ENCODE measurements at places on chromosomes 13 and 19.
A peak's percentile ranks its signal among the peaks of the same experiment; 100 is the strongest.

GRCh38 chr13:65875031-65875430, 1355.1 kb downstream of the PCDH9 start:
- DNase-seq, result no peak

GRCh38 chr13:50015258-50015657, at the start of gene KCNRG:
TSS of gene KCNRG (plus strand) at chr13:50015444. CDS start at chr13:50015494, 50 bp downstream.
- DNase-seq, result no peak

- no peak for DNase-seq
Observed at GRCh38 chr13:20231839-20232555, at the start of gene GJB6. TSS of gene GJB6 (minus strand) at chr13:20232319. CDS start at chr13:20223480, 8,839 bp downstream.

DNA sequence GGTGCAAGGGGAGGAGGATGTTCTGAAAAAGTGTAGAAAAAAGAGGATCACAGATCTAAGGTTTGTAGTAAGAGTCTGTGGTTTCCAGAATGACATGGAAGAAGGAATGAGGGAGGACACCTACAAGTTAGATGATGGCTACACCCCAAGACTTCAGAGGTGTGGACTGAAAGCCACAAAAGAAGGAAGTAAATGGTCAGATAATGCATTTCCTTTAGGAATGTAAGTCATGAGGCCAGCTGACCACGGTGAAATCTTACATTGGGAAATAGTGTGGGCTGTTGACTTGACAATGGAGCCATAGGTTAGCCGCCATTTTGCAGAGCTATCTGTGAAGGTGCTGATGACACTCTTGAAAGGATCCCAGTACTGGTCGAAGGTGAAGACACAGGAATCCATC, 25.3 kb upstream of the FBXO27 start:
- DNase-seq, result no peak

DNA sequence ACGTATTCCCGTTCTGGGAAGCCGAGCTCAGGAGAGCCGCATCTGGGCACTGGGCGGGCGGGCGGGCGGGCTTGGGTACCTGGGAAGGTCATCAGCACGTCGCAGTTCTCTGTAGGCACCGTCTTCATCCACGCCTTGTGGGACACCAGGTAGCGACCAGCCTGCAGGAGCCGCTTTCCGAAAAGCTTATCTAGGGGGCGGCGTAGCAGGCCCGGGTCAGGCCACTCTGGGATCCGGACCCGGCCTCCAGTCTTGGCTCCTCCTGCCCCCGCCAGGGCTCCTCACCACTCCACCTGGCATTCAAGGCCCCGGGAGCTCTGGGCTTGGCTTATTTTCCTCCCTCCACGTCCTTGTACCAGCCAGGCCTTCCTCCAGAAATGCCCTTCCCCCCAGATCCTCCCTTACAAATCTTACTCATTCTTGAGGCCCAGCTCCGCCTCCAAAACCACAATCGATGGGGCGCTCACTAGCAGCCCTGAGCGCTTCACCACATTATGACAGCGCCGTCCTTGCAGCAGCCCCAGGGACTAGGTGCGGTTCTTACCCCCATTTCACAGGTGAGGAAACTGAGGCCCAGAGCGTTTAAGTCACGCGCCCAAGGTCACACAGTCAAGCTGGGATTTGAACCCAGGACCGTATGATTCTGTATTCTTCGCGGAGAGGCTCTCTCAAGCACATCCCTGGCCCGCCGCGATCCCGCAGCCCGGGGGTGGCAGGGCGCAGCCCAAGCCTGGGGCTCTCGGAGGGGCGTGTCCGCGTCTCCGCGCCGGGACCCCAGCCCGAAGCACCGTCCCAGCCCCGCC, 843 bp downstream of the ANO8 start:
- DNase-seq, result peak; percentile 64

- no peak for DNase-seq
Observed at GRCh38 chr13:114149774-114150740, 17.6 kb upstream of the RASA3 start.

GRCh38 chr13:78139765-78140164, 221.1 kb upstream of the EDNRB start:
- DNase-seq, result no peak

DNA sequence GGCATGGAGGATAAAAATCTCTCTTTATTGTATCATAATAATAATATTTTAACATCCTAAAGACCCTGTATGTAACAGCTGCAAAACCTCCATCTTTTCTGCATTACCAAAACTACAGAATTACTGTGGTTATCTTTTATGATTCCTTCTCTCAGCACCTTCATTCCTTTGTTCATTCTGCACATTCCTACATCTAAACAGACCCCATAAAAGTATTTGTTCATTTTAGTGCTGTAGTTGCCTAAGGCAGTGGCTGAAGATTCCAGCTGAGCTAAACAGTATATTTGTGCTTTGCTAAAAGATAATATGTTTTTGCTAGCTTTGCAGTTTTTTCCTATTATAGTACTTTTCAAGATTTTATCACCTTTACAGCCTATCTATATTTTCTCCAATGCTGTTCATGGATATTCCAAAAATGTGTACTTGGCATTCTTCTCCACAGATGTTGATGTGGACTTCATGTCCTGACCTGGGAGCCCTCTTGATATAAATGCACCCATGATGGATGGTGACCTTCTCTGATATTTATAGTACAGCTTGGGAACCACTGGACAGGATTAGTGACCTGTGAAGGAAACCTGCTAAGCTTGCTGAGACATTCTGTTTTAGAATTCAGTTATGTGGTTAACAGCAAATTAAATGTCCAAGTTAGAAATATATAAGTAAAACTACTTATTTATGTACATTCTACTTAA, 2832.9 kb upstream of the PCDH20 start:
- DNase-seq, result no peak

GRCh38 chr13:30715837-30716236, 19.5 kb upstream of the ALOX5AP start:
- DNase-seq, result no peak

- DNase-seq, result no peak
Observed at GRCh38 chr19:38452430-38453366, 19.2 kb downstream of the RYR1 start.

GRCh38 chr19:14480700-14481079, 5.5 kb upstream of the PTGER1 start:
- no peak for DNase-seq

DNA sequence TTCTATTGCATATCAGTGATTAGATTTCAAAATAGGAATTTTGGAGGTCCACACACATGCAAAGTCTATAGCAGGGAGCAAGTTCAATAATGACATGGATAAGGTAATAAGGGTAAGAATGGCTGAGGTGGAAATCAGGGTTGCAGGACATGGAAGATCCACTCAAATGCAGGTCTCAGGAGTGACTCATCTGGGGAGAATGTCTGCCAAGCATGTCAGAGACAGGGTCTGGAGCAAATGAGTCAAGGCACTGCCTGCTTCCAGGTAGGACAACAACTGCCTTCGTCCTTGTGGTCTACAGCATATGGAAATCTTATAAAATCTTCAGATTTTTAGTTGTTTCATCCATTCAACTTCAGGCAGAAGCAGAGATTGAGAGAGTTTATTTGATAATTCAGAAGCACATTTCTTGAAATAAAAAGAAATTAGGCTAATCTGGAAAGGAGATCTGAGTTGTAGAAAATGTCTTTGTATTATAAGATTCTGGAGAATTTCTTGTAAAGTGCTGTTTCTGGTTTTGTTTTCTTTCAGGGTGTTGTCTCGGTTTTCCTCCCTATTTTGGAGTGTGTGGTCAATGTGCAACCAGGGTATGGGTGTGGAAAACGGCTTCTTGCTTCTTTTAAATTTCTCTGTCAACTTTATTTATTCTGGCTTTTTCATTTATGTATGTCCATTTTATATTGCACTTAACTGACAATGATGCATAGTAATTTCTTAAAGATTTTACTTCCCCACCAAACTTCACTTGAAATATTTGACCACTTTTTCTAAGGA, 748.8 kb downstream of the LIG4 start:
- DNase-seq, result peak; percentile 64

- no peak for DNase-seq
Observed at GRCh38 chr19:47523473-47523872, 8.6 kb upstream of the NAPA start.

GRCh38 chr13:23468811-23469210, 35.3 kb upstream of the SACS start:
- no peak for DNase-seq

DNA sequence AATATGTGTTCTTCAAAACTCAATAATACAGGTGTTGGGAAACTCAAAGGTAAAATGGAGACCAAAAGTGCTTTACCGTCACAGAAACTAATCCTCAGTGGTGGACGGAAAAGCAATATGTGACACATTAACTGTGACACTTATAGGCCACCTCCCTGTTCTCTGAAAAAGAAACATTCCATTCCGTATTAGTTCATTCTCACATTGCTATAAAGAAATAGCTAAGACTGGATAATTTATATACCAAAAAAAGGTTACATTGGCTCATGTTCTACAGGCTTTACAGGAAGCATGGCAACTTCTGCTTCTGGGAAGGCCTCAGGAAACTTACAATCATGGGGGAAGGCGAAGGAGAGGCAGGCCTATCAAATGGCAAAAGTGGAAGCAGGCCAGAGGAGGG, 435.3 kb upstream of the HTR2A start:
- DNase-seq, result no peak

DNA sequence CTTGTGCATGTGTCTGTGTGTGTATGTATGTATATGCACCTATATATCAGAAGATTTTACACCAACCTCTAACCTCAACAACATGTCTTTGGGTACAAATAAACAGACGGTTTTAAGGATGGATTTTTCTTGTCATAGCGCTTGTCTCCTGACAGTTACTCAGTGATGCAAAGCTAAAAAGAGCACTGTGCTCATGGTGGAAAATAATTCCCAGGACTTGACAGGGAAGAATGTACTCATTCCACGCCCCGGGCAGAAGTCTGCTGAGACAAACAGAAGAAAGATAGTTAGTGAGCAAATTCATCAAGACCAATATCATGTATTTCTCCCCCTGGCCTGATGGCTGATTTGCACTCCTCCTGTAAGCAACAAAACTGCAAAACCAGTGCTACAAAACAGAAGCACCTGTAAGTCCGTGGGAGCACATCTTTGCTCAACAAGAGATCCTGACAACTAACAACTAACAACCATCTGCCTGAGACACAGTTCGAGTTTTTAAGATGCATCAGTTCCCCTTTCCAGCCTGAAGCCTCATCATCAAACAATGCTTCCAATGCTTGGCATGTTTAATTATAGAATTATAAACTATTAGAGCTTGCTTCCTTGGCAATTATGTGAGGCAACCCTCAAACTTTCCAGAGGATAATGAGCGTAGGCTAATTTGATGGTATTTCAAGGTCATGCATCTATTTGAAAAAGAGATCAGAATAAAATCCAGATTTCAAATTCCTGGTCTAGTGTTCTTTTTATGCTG, 812.7 kb upstream of the MIR17HG start:
- DNase-seq, result no peak

GRCh38 chr13:50923272-50923671, 13.7 kb downstream of the RNASEH2B start:
- no peak for DNase-seq

DNA sequence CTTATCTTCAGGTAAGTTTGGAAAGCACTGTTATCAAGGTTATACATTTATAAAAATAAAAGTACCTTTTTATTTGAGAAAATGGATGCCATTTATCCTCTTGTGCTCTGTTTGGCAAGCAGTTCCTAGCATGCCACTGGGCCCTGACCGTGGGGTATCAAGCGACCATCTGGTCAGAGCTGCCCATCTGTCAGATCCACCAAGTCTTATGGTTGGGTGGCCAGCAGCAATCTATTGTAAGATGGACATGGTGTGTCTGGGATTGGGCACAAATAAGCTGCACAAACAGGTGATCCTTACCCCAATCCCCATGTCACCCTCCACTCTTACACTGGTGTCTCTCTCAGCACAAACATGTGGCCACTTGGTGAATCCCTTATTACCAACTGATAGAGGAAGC, 178.5 kb downstream of the DLEU7 start:
- no peak for DNase-seq

DNA sequence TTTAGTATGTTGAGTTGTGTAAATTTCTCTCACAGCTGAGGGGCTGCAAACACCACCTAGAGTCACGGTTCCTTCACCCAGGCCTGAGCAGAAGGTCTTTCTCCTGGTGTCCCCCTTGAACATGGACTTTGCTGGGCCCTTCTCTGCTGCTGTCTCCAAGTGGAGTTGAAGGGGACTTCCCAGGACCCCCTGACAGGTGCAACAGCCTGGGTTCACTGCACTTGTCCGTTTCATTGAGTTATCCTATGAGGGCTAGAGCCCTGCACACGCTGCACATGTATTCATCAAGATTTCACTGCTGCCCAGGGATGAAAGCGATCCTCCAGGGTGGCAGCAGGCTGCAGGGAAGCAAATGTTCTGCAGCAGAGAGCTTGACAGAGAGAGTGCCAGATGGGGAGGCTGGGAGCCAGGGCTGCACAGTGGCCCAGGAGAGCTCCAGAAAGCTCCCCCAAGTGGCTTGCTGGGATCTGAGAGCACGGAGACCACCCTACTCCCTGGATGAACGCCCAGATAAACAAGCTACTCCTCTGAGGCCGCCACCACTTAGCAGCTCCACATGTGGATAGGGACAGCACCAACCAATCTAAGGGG, 10.3 kb downstream of the TMEM272 start:
- no peak for DNase-seq

- DNase-seq, result no peak
Observed at GRCh38 chr19:7818806-7819205, 11.2 kb upstream of the EVI5L start.

- no peak for DNase-seq
Observed at GRCh38 chr19:24004166-24004565, 82.8 kb upstream of the ZNF254 start.

DNA sequence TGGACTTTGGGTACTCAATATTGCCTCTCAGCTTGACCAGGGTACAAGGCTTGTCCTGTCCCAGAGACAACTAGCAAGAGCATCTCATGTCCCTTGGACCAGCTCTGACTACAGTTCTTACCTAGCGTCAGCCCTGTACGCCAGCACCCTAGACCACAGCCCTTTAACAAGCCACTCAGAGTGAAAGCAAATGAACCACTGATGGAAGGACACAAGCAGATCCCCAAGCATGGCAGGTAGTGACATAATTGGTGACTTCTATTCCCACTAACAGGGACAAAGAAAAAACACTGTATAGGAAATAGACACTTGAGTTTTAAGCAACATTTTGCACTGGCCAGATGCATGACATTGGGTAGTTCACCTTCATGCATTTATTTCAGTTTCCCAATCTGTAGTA, 8.8 kb upstream of the LRCH1 start:
- no peak for DNase-seq

DNA sequence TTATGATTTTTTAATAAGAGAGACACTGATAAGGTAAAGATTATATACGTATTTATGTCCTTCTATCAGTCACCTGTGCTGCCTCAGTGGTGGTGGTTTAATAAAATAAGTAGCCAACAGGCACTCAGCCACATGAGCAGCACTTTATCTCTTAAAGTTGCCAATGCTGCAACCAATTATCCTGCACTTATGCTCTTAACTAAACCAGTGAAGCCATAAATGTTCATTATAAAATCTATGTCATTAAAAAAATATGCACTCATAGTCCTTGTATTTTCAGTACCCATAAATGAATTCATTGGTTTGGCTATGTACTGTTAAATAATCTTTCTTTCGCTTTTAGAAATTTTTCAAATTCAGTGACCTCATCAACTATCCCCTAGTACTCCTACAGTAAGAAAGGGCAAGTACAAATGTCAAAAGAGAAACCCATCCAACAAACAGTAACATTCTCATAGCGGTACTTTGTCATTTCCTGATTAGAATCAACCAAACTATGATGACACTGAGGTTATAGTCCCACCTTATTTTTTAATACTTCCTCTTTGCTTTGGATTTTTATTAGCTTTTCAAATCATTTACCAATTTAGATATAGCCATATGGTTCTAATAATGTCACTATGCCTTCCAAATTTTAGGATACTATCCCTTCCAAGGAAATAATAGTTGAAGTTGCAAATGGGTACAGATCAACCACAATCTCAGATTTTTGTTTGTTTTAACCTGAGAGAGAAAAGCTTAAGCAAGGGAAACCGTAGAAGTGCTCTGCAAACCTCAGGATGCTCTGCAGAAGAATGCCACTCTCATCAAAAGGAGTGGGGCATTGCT, 190.9 kb downstream of the KLF12 start:
- DNase-seq, result no peak
